ENCODE measurements at places on chromosomes 6 and 20.

DNA sequence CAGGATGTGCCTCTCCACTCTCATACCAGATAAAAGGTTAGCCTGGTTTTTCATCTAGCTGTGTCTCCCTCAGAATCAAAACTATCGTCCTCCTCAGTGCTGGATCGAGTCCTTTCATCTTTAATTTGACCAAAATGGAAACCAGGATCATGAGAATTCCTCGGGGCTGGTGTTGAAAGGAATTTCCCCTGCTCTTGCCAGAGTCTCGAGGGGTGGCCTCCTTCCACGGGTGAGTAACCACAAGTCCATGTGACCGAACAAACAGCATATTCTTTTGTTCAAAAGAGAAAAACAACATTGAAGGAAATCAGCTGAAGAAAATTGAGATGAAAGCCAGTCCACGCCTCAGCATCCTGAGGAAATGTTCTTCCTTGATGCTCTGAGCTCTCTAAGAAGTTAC lies 165.9 kb upstream of the CDYL start:
- no peak for DNase-seq

DNA sequence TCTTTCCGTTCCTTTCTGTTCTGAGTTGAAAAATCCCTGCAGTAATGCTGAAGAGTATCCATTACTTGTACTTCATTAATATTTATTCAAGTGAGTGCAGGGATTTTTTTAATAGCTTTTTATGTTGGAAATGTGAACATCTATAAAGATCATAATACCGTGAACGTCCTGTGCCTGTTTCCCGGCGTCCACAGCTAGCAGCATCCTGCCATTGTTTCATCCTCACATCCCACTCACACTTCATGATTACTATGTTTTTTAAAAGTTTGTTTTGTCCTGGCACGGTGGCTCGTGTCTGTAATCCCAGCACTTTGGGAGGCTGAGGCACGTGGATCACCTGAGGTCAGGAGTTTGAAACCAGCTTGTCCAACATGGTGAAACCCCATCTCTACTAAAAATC lies 54.3 kb downstream of the SASH1 start:
- no peak for DNase-seq

DNA sequence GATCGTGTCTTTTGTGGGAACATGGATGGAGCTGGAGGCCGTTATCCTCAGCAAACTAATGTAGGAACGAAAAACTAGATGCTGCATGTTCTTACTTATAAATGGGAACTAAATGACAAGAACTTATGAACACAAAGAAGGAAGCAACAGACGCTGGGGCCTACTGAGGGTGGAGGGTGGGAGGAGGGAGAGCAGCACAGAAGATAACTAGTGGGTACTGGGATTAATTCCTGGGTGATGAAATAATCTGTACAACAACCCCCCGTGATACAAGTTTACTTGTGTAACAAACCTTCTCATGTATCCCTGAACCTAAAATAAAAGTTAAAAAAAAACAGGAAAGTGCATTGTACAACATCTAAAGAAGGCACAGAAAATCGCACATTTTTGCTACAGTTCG lies 59.0 kb upstream of the TMEM170B start:
- no peak for DNase-seq

GRCh38 chr6:168941036-168941435 lies 312.6 kb downstream of the THBS2 start:
- no peak for DNase-seq

All from left renal pelvis (tissue), 4 donors.